ENCODE measurements at places on chromosomes 7 and 10.

GRCh38 chr7:111199643-111200042 lies 108.7 kb downstream of the LRRN3 start:
- DNase-seq = no peak

DNA sequence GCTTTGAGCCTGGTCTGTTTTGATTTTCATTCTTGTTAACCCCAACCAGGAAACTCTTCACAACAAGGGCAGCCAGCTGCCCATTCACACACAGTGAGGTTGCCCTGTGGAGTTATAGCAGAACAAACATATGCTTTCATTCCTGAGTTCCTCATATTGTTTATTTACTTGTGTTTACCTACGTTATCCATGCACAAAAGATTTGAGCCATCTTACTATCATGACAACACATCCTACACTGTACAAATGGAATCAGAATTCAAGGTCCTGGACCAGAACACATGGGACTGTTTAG lies 21.7 kb upstream of the BMPER start:
- DNase-seq = no peak

DNA sequence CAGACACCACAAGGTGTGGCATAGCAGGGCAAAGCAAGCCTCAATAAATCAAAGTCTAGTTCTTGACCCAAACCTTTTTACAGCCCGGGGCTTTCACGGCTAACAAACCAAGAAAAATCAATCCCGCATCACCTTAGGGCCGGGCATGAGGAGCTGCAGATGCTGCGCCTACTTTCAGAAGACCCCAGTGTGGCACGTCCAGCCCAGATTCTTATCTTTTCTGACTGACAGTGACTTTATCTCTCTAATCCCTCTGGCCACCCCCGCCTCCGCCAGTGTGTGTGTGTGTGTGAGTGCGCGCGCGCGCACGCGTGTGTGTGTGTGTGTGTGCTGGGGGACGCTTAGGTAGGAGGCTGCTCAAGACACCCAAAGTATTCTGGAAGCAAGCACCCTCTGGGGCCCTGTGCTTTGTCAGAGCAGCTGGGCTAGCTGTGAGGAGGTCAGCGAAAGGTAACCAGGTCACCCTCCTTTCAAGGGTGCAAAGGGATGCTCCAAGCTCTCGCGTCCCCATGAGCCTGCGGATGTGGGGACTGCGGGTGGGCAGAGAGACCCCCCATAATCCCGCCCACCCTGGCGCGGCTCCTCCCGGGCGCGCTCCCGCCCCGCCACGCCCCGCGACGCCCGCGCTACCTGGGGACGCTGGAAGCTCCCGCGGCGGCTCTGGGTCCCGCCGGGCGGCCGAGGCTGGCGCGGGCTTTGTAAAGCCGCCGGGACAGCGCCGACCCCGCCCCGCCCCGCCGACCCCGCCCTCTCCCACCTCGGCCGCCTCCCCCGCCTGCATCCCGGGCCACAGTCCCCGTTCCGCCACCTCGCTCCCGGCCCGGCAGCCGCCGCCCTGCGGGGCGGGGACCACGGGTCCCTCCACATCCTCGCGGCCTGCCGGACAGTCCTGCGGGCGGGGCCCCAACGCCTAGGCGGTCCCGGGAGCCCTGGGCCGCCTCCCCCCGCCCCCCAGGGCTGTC lies 57.1 kb upstream of the RHOBTB1 start:
- peak; percentile 49 for DNase-seq

- DNase-seq = no peak
These were observed 145.6 kb downstream of the RELN start for GRCh38 chr7:103843689-103844480.

DNA sequence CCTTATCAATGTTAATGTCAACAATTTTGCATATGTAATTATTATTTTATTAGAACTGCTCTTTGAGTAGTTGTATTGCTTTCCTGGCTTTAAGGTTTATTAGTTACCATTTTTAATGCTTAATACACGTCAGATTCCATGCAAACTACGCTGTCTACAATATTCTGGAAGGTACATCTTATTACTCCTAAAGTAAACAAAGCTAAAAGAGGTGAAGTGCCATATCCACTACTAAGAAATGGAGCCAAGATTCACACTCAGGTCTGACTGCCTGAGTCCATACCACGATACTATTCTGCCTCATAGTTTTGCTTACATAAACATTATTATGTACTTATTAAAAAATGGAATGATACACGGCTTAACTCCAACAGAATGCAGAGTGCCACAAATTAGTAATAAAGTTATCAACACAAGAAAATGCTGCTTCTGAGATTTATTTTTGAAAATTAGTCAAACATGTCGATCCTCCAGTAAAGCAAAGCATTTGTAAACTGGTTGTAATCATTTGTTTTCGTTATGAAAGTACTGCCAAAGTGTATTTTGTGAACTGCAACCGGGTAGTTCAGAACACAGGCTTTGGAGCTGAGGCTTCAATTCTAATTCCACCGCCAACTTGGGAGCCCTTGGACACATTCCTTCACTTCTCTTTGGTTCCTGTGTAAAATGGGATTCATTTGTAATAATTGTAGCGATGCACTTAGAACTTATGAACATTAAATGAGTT lies 1.1 kb upstream of the DMTF1 start:
- no peak for DNase-seq

DNA sequence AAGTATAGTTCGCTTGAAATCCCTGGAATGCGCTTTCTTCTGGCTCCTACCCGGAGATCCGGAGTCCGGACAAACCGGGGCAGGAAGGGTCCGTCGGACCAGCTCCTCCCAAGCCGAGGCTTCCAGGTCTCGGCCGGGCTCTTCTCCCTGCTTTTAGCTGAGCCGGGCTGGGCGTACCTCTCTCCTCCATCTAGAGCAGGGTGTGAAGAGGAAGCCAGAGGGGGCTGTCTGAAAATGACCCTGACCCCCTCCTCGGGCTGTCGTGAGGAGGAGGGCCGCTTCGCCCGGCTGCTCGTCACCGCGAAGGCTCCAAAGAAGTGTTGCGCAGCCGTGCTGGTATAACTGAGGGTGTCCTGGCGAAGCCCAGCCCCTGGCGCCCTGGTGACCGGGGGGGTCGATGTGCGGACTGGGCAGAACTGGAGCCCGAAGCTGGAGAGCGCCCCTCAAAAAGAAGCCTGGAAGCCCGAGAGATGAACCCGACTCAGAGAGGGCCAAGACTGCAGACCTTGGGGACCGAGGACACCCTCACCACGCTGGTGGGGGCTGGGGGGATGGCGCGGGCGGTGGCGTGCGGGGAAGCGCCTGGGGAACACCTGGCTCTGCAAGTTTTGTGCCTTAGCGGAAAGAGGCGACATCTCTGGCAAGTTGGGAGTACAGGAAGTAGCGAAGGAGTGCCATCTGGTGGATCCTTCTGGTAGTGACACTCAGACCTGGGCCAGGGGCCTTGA lies 5.7 kb downstream of the KAZALD1 start:
- DNase-seq = peak; percentile 78

- no peak for DNase-seq
These were observed 314.8 kb downstream of the POM121L12 start for GRCh38 chr7:53350241-53350640.

Data from NCI-H1436 (cell line).